ENCODE measurements at places on chromosomes 7 and 10.

GRCh38 chr10:110643035-110643652 lies 992 bp upstream of the RBM20 start:
- no peak for DNase-seq

GRCh38 chr7:32206987-32207386 lies 136.8 kb upstream of the PDE1C start:
- peak; percentile 23 for DNase-seq

DNA sequence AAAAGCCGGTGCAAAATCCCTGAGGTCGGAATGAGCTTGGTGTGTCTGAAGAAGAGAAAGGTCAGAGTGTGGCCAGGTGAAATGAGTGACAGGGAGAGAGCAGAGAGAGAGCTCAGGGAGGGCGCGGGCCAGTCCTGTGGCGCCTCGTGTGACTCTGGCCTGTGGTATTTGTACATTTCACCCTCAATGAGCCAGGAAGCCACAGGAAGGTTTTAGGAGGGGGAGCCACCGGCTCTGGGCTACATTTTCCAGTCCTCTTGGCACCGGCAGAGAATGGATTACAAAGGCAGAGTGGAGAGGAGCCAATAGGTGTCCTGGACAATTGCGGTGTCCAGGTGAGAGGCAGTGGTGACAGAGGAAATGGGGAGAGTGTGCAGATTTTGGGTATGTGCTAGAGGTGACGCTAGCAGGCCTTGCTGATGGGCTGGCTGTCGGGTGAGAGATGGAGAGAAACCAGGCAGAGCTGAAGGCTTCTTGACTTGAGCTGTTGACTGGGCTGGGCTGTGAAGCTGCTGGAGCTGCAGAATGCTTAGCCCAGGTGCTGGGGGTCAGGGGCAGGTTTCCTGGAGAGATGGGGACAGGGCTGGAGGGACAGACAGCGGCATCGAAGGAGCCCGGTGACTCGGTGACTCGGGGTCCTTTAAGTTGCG lies 38.1 kb downstream of the COL13A1 start:
- peak; percentile 78 for DNase-seq

DNA sequence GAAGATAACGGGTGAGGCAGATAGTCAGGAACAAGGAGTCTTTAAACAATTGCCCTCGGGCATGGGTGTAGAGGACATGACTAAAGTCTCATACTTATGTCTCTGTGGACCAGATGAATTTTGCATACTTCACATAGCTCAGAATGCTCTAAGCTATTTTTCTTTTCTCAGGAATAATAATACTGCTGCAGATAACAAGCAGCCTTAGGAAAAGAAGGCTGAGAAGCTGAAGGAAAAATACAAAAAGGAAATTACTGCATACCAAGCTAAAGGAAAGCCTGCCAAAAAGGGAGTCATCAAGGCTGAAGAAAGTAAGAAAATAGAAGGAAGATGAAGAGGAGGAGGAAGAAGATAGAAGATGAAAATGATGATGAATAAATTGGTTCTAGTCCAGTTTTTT lies 13.4 kb upstream of the ERCC6 start:
- peak; percentile 88 for DNase-seq

- peak; percentile 36 for DNase-seq
These were observed 25.3 kb downstream of the TNS3 start for GRCh38 chr7:47556511-47557180.

GRCh38 chr7:137953043-137953664 lies 48.7 kb downstream of the CREB3L2 start:
- peak; percentile 39 for DNase-seq

- no peak for DNase-seq
These were observed 12.9 kb downstream of the TTYH3 start for GRCh38 chr7:2644562-2645273.

DNA sequence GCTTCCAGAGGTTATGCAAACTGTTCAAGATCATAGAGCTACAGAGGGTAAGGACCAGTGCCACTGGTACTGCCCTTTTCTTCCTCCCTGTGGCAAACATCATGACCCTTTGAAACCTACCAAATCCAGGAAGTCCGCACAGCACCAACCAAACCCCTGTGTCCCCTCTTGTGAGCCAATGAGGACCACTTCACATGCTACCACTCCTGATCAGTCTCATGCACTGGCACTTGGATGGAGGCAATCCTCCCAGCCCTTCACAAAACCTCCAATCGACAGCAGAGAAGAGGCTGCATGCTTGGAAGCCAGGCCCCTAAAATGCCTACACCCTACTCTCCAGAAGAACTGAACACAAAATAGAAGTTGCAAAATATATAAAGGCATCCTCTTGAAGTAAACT lies 248.0 kb downstream of the TNS3 start:
- DNase-seq = no peak

DNA sequence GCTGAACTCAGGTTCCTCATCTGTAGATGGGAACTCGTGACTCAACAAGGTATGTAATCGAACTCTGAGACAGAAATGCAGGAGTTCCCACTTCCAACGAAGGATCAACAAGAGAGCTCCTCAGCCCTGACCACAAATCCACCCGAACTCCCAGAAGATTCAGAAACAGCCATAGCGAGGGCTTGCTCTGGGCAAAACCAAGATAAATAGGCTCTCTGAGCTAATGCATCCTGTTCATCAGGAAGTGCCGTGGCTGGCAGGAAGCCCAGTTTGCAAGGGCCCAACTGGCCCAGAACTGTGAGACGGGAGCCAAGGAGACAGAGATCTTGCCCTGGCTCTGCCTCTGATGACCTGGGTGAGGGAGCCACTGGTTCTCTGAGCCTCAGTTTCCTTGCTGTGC lies 141.7 kb upstream of the PFKP start:
- DNase-seq = peak; percentile 52

DNA sequence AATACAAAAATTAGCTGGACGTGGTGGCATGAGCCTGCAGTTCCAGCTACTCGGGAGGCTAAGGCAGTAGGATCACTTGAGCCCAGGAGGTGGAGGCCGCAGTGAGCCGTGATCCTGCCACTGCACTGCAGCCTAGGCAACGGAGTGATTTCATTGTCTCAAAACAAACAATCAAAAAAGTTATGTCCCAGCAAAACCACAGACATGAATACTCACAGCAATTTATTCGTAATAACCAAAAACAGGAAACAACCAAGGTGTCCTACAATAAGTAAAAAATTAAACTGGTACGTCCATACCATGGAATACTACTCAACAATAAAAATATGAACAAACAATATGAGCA lies 11.6 kb upstream of the CYTH3 start:
- peak; percentile 43 for DNase-seq

GRCh38 chr10:120600871-120601649 lies 144.0 kb downstream of the PLPP4 start:
- peak; percentile 5 for DNase-seq

GRCh38 chr7:50720295-50720694 lies 62.4 kb downstream of the GRB10 start:
- DNase-seq = no peak

- no peak for DNase-seq
These were observed 54.9 kb upstream of the NXPH1 start for GRCh38 chr7:8378349-8379019.

DNA sequence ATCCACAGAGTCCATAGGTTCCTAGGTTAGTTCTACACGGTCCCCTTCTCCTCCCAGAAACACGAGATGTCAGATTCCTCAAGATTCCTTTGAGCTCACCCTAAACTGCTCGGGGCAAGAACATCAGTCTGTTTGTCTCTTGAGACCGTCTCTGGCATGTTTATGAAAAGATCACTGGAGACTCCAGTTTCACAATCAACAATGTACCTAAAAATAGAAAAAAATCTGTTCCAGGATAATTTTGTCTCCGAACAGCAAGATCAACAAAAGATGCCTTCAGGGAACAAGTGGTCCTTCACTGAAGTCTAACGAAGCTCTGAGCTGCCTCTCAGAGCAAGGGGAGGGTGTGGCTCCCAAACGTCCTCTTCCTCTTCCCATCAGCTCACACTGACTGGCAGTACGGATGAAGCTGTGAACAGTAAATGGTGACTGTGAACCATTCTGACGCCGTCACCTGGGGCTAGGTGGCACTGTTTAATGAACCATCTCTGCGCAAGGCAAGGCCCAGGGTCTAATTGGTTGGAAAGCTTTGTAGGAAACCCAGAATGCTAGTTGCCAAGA lies 156.2 kb upstream of the LYZL1 start:
- peak; percentile 65 for DNase-seq

GRCh38 chr10:121627876-121628581 lies 29.8 kb upstream of the FGFR2 start:
- no peak for DNase-seq

GRCh38 chr10:122089311-122090017 lies 100.5 kb downstream of the TACC2 start:
- DNase-seq = no peak

GRCh38 chr7:103870664-103871063 lies 118.8 kb downstream of the RELN start:
- no peak for DNase-seq

DNA sequence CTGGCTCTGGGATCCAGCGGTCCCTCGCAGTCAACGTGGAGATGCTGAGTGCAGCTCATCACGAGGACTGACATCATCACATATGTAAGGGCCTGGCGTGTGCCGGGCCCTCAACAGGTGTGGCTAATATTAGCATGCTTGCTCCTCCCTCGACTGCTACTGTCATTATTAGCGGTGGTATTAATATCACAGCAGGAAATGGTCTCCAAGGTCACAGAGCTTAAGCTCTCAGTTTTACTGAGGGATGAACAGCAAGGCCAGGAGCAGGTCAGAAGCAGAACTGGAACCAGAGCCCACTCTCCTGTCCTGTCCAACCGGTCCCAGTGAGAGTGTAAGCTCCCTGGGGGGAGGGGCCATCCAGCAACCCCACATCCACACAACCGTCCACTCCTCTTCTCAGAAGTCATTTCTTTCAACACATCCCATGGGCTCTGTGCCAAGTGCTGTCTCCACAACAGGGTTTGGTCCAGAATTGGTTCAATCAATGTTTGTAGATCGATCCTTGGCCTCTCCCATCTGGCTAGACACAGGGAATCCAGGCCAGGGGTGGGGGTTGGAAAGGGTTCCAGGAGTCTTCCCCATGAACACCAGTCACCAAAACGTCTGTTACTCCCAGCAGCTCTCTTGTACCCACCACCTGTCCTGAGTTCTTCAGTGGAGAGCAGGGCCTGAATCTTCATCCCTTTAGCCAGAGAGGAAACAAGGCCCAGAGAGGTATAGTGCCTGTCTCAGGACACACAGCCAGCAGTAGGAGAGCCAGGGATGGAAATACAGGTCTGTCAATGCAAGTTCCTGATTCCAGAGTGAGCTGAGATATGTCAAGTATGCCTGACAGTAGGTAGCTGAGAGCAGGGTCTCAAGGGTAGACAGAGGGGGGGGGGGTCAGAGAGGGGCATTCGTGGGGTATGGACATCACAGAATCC lies 45.3 kb upstream of the ZMIZ1 start:
- DNase-seq = peak; percentile 39

DNA sequence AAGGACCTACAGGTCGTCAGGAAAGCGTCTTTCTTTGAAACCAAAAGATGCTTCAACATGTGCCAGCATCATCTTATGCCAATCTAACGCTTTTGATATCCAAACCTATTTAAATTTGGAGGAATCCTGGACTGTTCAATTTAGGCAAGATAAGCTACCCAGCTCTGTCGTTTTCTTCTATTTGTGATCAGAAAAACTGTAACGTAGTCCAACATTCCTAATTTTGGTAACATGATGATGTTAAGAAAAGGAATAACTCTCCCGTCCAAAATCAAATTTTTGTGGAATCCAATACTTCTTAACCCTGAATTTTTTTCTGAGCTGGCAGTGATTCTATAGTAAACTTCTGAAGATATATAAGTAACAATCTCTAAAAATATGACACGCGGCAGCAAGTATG lies 93.3 kb upstream of the MKX start:
- no peak for DNase-seq

GRCh38 chr10:61832866-61833481 lies 68.5 kb upstream of the ARID5B start:
- peak; percentile 78 for DNase-seq

- DNase-seq = no peak
These were observed 39.0 kb downstream of the MYL10 start for GRCh38 chr7:101589976-101590662.

GRCh38 chr10:99708428-99709012 lies 23.4 kb downstream of the COX15 start:
- DNase-seq = no peak

- no peak for DNase-seq
These were observed 45.9 kb upstream of the BTRC start for GRCh38 chr10:101308051-101308450.

DNA sequence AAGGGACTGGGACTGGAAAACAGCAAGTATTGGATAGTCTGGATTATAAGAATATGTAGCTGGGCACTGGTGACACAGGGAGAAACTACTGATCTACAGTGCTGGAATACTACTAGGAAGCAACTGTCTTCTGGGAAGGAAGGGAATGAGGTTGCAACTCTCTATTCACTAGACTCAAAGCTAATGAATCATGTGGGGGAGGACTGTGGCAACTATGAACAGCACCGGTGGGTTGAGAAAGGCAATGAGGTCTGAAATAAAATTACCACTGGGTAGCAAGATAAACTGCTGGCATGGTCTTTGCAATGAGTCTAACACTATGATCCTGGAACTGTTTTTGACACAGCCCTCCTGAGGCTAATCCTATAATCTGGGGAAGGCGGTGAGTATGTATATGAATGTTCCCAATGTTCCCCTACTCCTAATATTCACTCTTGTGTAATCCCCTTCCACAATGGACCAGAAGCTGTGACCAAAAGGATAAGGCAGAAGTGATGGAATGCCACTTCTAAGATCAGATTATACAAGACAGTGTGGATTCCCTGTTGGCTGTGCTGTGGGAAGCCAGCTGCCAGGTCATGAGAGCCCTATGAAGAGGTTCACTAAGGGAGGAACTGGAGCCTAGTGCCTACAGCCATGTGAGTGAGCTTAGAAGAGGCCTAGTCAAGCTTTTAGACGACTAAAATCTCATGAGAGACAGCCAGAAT lies 101.3 kb upstream of the DNAJB12 start:
- peak; percentile 47 for DNase-seq

DNA sequence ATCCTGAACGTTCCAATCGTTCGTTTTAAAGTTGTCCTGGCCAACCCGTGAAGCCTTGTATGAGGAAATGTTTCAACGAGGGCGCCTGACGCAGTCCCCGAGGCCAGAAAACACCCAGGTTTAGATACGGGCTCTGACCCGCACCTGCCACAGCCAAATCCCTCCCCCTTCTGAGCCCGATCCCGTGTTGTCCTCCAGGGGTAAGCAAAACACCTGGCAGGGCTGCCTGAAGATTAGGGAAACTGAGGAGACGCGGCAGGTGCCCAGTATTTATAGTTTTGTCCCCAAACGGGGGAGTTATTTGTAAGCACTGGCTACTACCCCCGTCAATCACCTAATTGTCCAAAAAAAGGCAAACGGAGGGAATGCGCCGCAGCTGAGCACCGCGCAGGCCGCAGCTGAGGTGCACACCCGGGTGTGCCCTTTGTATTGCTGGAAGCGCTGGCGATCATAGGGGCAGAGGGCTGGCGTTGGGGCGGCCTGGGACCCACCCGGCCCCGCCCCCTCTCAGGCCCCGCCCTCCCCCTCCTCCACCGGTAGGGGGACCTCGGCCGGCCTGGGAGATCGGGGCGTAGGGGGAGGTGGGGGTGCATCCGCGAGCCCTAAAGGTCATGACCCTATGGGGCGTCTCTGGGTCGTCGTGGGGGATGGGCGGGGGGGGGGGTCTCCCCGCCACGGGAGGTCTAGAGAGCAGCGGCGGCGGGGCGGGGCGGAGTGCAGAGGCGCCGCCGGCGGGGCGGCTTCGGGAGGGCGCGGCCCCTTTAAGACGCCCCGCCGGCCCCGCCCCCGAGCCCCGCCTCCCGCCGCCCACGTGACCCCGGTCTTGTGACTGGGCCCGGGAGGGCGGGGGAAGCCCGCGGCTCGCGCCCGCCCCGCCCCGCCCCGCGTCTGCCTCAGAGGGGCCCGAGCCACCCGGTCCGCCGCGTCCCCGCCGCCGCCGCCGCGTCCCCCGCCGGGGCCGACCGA lies at the start of gene BRI3:
Gene BRI3 (plus strand): TSS at position 896 of the 966 bp plus-strand sequence. CDS start 110 bp downstream, outside the sequence.
- DNase-seq = peak; percentile 87

- no peak for DNase-seq
These were observed 109.6 kb upstream of the FAM3C start for GRCh38 chr7:121505540-121506182.
